ENCODE measurements at places on chromosomes 16 and 17.
A peak's percentile ranks its signal among the peaks of the same experiment; 100 is the strongest.

DNA sequence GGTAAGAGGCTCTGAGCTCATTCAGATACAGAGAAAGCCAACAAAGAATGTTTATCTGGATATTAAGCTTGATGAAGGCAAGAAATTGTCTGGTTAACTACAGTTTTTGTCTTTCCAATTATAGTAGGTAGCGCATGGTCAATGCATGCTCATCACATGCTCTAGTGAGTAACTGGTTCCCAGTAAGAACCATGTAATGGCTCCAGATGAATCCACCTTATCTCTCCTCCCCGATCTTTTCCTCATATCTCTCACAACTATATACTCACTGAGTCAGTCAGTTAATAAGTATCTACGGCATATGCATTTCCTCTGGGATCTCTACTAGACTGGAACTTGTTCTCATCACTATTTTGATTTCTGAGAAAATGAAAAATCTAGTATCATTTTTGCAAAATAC lies 340.7 kb upstream of the DYNLRB2 start:
- no peak for DNase-seq

GRCh38 chr17:50638966-50639713 lies 4.5 kb downstream of the ABCC3 start:
- peak; percentile 19 for DNase-seq

- DNase-seq, result peak; percentile 64
Measured at GRCh38 chr17:78176548-78177025, 8.2 kb downstream of the SYNGR2 start.

DNA sequence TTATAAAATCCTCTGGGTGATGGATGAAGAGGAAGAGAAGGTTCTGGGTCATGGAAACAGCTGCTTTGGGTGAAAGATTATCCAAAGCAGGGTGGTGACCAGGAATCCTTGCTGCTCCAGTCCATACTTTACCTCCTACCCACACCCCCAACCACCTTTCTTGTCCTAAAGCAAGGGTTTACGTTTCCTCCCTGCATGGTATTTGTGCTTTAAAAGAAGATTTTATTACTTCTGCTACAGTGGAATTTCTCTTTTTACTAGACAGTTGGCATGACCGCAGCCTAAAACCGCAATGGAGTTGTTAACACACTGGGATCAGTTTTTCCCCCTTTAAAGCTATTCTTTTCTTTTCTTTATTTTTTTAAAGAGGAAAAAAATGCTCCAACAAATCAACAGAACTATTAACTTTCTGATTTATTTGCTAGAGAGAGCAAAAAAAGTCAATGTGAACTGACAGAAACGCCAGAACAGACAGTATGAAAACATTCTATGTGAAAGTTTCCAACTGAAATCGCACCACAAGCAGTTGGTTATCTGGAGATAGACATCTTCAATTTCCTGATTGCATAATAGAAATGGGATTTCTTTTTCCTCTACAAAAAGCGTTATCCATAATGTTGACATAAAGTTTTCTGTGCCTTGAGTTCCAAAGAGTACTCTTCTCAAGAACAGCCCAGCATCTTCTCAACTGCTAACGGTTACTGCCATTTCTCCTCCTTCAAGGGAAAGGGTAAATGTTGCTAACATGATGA lies 236.0 kb downstream of the IRX3 start:
- peak; percentile 95 for DNase-seq

DNA sequence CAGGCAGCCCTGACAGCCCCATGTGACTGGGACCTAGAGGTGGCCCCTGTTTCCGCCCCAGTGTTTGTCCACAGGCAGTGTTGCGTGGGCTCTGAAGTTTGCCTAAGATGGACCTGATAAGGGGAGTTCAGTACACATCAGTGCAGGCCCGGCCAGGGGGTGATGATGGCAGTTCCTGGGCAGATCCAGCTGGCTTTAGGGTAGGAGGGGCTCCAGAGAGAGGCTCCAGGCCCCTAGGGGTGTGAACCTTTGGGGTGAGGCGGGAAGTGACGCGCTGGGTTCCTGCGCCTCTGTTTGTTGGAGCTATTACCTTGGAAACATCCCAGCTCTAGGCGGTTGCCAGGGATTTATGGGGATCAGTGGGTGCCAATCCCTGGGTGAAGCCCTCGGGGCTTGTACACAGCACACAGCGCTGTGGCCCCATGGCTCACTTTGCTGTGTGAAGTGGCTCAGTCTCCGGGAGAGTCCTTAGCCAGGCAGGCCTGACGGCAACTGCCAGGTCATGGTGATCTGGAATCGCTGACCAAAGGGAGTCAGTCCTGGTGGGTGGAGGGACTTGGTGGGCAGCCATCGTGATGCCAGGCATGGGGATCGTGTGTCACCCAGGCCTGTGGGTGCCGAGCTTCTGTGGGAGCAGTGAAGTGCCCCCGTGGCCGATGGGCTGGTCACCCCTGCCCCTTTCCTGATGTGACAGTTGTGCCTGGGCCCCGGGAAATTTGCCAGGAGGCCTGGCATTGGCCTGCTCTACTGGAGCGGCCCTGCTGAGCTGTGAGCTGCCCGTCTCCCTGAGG lies 146.1 kb downstream of the SEC14L1 start:
- no peak for DNase-seq

DNA sequence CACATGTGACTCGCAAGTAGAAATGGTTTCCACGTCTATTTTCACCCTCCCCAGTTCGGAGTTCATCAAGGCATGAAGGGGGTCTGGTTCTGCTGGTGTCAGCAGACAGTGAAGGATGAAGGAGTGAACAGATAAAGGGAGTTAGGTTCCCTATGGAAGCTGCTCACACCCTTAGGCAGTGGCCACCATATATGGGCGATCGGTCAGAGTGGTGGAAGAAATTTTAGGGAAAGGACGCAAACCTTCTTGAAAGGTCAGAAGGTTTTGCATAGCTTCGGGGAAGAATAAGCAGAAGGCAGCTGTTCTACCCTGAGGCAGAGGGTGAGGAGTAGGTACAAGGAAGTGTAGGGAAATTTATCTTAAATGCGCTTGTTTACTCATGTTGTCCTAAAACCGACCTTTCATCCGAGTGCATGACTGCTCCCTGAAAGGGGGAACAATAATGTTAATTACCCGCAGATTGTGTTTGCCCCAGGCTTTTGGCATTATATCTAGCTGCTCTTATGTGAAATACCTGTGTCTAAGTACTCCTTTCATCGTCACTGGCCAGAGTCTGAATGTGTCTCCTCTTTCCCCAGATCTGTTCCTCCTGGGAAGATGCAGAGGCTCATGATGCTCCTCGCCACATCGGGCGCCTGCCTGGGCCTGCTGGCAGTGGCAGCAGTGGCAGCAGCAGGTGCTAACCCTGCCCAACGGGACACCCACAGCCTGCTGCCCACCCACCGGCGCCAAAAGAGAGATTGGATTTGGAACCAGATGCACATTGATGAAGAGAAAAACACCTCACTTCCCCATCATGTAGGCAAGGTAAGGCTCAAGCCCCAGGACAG lies 12.5 kb downstream of the CDH5 start:
- no peak for DNase-seq

Measured in MV-4-11 (cell line).